ENCODE measurements at places on chromosomes 11 and 22.

DNA sequence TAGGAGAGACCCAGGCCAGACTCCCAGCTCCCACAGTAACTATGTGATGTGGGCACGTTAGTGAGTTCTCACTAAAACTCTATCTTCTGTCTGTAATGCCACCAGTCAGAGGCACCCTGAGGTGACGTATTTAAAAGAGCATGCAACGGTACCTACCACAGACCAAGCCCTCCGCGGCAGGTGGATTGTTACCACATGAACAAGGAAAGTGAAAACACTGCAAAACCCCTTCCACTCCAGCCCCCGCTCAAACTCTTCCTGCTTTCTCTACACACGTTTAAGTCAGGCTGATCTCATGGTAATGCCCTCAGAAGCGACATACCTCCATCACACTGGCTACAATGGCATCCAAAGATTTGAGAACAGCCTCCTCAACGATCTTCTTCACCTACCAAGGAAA is 36.7 kb downstream of the SERPIND1 start:
- DNase-seq = no peak

DNA sequence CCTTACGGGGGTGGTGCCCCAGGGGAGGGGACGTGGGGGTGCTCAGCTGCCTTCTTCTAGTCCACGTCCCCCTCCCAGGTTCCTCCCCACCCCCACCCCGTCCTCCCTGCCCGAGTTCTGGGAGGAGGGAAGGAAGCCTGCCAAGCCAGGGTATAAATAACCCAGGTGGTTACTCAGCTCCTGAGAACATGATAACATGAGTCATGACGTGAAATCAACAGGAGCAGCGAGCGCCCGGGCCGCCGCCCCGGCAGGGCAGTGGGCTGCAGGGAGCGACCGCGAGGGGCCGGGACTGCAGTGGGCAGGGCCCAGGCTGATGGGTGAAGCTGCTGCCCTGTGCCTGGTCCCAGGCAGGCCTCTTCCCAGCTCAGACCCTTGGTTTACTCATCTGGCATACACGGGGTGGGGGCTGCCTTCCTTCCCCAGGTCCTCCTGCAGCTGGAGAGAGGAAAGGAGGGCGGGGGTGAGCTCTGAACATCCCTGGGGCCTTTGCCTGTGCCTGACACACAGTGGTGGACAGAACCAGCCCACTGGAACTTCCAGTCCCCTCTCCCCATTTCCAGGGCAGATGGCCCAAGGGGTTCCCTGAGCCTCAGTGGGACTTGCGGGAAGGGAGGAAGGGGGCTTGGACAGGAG is 8.8 kb upstream of the PDGFB start:
- DNase-seq = peak; percentile 72

DNA sequence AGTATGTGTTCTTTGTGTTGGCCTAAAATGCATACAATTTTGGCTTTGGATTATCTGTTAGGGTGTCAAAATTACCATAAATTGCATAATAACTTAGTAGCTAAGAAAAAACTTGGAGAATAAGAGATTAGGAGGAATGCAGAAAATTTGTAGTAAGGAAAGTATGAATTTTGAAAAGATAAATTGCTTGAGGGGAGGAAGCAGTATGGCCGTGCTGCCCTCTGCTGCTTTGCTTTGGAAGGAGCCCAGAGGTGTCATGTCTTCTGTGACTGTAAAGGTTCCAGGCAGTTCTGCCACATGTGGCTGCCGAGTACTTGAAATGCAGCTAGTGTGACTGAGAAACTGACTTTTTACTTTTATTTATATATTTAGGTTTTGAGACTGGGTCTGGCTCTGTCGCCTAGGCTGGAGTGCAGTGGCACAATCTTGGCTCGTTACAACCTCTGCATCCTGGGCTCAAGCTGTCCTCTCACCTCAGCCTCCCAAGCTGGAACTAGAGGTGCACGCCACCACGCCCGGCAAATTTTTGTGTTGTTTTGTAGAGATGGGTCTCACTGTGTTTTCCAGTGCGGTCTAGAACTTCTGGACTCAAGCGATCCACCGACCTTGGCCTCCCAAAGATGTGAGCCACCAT is 1.8 kb downstream of the ADSL start:
- DNase-seq = peak; percentile 44

DNA sequence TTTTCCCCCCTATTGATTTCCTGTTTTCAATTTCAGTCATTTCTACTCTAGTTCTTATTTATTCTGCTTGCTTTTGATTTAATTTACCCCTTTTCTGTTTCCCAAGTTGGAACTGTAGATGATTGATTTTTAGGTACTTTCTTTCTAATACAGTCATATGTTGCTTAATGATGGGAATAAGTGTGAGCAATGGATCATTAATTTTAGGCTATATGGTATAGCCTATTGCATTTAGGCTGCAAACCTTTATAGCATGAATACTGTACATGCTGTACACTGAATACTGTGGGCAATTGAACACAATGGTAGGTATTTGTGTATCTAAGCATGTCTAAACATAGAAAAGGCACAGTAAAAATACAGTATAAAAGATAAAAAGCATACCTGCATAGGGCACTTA is 44.9 kb downstream of the DDX10 start:
- no peak for DNase-seq

GRCh38 chr22:38549101-38549894 is 20.7 kb downstream of the DMC1 start:
- no peak for DNase-seq

DNA sequence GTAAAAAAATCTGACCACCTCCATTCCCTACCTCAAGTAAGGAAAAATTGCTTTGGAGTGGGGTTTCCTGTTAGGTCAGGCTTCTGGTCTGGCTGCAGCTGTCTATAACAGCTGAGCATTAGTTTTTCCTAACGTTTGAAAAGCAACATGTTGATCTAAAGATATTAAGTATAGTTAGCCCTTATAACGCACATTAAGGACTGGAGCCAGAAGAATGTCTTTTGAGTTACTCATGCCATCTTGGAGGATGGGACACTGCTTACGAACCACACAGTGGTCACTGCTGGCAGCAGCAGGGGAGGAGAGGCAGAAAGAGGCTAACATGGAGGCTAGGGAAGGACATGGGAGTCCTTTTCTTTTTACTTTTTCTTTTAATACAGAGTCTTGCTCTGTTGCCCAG is 44.1 kb upstream of the GDPD4 start:
- DNase-seq = peak; percentile 65

GRCh38 chr11:120819437-120820365 is 204.2 kb upstream of the TBCEL start:
- no peak for DNase-seq

DNA sequence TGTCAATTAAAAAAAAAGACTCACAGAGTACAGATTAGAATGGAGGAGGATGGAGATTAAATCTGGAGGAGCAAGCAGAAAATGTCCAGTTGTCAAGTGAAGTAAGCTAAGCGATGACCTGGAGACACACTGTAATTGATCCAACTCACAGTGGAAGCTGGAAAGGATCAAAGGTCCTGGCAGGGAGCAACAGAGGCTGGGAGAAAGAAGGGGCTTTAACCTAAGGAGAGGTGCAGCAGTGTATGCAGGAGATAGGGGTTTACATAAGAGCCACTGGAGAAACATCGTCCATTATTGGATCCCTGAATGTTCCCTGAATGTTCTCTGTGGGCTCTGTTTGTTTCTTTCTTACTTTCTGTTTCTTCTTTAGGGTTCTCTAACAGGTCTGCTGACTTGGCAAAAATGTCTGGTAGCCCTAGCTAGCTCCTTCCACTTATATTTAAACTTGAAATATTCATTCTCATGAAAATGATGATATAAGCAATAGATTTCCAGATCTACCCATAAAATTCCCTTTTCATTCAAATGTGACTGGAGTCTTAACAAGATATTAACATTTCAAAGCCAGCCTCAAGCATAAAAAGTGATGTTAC is 30.1 kb upstream of the CAT start:
- no peak for DNase-seq

Data from brain microvascular endothelial cell (primary cell).